Caudate nucleus (tissue), 63 donors: ENCODE measurements at places on chromosomes 4 and X.

GRCh38 chrX:117957128-117957527 lies 159.5 kb downstream of the KLHL13 start:
- no peak for DNase-seq

- DNase-seq = no peak
Measured at GRCh38 chr4:184689681-184690080, 40.1 kb downstream of the PRIMPOL start.

DNA sequence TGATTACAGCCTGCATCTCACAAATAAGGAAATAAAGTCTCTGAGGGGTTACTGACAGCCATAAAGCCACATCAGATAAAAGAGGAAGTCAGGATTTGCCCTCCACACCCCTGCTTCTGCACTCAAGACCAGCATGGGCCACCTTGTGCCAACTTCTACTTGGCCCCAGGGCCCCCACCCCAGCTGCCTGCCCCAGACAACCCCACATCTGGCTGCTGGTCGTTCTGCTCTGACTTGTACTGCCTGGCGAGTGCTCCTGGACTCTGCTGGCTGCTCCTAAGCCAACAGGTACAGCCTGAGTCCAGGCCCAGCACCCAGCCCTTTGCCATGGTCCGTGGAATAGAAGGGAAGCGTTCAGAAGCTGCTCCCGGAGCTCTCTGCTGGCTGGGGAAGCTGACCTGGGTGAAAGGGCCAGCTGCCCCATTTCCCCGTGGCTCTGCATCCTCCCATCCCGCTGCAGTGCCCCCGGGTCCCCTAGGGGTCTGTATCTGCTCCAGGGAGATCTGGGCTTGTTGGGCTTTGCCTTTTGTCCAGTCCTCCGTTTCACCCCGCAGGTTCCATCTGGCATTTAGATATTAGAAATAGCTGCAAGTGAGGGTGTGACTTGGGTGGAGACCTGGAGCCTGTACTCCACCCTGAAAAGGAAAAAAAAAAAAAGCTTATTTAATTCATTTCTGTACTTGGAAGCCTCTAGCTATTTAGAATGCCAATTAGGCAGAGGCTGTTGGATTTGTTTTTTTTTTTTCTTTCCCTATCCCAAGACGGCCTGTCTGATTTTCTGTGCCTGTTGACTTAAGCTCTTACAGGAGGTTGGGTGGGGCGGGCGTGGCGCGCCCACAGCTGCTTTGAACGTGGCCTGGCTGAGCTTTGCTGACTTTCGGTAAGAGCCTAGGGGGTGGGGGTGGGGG lies 194.7 kb downstream of the PTTG2 start:
- no peak for DNase-seq

GRCh38 chr4:124945422-124945821 lies 232.9 kb upstream of the ANKRD50 start:
- no peak for DNase-seq

DNA sequence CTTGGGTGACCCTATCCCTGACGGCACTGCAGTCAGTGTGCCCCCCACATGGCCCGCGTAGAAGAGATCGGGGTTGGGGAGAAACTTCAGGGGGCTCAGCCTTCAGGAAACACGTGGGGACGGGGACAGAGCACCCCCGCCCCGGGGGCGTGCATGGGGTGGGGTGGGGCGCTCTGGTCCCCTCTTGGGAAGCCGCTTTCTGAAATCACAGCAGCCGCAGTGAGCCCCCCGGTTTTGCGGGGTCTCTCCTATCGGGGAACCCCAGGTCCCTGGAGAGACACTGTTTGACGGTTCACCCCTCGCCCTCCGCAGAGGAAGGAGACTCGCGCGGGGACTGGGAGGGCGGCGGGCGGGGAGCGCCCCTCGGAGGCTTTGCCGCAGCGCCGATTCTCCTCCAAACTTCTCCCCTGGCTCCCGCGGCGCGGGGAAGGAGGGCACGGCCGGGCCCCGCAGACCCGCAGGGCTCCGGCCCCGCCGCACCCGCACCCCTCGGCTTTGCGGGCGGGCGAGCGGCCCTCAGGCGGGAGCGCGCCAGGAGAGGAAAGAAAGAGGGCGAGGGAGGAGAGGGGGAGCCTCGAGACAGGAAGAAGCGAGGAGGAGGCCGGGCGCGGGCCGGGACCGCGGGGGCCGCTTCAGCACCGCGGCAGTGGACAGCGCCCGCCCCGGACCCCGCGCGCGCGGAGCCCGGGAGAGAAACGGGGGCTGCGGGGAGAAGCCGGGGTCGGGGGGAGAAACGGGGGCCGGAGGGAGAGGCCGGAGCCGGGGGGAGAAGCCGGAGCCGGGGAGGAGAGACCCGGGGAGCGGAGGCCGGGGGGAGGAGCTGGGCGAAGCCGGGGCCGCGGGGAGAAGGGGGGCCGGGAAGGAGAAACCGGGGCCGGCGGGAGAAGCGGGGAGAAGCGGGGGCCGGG lies 612 bp downstream of the CPLX1 start:
- DNase-seq = no peak

GRCh38 chrX:34332334-34332733 lies 200.2 kb upstream of the FAM47A start:
- DNase-seq = no peak

GRCh38 chrX:13650318-13650717 lies 2.6 kb upstream of the TCEANC start:
- no peak for DNase-seq

DNA sequence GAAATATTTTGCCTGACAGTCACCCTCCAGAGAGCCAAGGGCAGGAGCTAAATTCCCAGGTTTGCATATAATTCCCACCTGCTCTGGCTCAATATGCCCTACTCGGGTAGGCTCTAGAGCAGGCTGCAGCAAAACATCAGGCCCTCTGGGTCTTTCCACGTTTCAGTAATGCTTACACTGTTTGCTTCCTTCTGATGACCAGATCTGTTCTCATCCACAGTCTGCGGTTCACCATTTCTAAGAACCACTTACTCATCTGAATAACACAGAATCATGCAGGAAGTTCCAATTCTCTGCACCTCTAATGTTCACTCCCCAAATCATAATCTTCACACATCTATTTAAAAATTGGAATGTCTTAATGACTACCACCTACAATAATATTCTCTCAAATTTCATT lies 141.4 kb downstream of the PPP3CA start:
- no peak for DNase-seq
